ENCODE measurements at places on chromosomes 1 and 21.
A peak's percentile ranks its signal among the peaks of the same experiment; 100 is the strongest.

GRCh38 chr1:185369786-185370185 is 52.7 kb upstream of the IVNS1ABP start:
- no peaks in the 10 kb centered on the region for H3K4me1 ChIP-seq
- no peaks in the 10 kb centered on the region for H3K36me3 ChIP-seq
- H3K4me3 ChIP-seq, result no peak overlapping the region
- no peak for DNase-seq
- H3K27ac ChIP-seq, result no peak overlapping the region

DNA sequence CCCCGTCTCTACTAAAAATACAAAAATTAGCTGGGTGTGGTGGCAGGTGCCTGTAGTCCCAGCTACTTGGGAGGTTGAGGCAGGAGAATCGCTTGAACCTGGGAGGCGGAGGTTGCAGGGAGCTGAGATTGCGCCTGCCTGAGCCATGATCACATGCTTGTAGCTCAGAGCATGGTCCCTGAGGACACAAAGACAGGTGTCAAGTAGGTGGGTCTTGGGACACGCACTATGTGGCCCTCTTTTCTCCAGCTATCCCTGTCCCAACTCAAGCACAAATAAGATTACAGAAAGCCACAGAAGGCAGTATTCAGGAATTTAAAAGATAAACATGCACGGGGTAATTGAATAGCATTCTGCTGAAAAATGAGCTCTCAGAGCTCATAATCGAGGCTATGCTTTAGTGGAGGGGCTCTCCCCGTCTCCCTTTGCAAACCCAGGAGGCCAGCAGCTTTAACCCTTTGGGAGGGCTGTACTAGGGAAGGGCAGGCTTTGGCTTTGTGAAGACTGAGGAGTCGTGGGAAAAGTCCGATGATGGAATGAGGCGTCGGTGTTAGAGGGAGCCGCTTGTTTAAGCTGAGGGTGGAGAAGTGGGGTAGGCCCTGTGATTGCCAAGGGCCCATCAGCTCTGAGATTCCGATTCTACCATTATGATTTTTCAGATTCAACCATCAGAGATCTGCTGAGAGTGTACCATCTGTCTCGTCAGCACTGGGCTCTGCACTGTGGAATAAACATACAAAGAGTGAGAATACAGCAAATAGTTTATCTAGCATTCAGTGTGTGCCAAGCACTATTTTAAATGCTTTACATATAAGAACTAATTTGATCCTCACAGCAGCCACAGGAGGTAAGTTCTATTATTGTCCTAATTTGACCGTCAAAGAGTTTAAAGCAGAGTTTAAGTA is 59.7 kb upstream of the CD34 start:
- no peaks in the 10 kb centered on the region for H3K36me3 ChIP-seq
- no peaks in the 10 kb centered on the region for H3K27me3 ChIP-seq
- no peak overlapping the region for H3K4me3 ChIP-seq
- H3K4me1 ChIP-seq, result no peaks in the 10 kb centered on the region

GRCh38 chr1:1176931-1177330 is 3.3 kb downstream of the TTLL10 start:
- H3K36me3 ChIP-seq, result no peaks in the 10 kb centered on the region
- H3K4me1 ChIP-seq, result peaks cover 7% of the 10 kb centered on the region
- H3K27me3 ChIP-seq, result no peaks in the 10 kb centered on the region
- H3K4me3 ChIP-seq, result no peak overlapping the region

DNA sequence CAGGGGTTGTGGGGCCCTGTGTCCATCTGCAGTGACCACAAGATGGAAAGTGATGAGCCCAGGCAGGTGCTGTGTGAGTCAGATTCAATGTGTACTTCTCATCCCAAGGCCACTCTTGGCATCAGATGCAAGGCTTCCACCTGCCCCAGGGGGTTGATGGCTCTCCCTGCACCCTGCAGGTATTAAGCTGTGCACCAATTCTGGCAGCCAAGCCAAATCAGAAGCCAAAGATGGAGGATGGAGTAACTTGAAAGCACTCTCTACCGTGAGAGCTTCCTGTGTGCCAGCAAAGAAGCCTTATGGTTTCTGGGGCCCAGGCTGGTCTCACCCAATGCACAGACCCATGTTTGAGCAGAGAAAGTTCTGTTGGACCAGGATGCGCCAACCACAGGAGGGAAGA is 44.3 kb upstream of the TENT5C start:
- no peaks in the 10 kb centered on the region for H3K27me3 ChIP-seq
- no peak for DNase-seq
- H3K27ac ChIP-seq, result no peak overlapping the region

- H3K4me3 ChIP-seq, result no peak overlapping the region
- H3K27me3 ChIP-seq, result no peaks in the 10 kb centered on the region
- H3K36me3 ChIP-seq, result no peaks in the 10 kb centered on the region
- no peak for DNase-seq
- H3K27ac ChIP-seq, result no peak overlapping the region
Observed at GRCh38 chr1:107515702-107516101, 374.9 kb downstream of the NTNG1 start.

- no peak for DNase-seq
- H3K27me3 ChIP-seq, result no peaks in the 10 kb centered on the region
- H3K4me1 ChIP-seq, result peaks cover 4% of the 10 kb centered on the region
- peak overlapping the region; percentile 85 for H3K27ac ChIP-seq
- no peaks in the 10 kb centered on the region for H3K36me3 ChIP-seq
Observed at GRCh38 chr1:113073479-113073950, 517 bp downstream of the LRIG2 start.

- peak; percentile 66 for DNase-seq
- peaks cover 22% of the 10 kb centered on the region for H3K4me1 ChIP-seq
- H3K36me3 ChIP-seq, result no peaks in the 10 kb centered on the region
- H3K27me3 ChIP-seq, result no peaks in the 10 kb centered on the region
Observed at GRCh38 chr1:208604295-208604694, 360.1 kb upstream of the PLXNA2 start.

GRCh38 chr1:85975912-85976371 is 180.6 kb downstream of the COL24A1 start:
- DNase-seq, result no peak
- no peaks in the 10 kb centered on the region for H3K4me1 ChIP-seq
- H3K27me3 ChIP-seq, result no peaks in the 10 kb centered on the region
- no peak overlapping the region for H3K27ac ChIP-seq
- H3K4me3 ChIP-seq, result no peak overlapping the region
- no peaks in the 10 kb centered on the region for H3K36me3 ChIP-seq

DNA sequence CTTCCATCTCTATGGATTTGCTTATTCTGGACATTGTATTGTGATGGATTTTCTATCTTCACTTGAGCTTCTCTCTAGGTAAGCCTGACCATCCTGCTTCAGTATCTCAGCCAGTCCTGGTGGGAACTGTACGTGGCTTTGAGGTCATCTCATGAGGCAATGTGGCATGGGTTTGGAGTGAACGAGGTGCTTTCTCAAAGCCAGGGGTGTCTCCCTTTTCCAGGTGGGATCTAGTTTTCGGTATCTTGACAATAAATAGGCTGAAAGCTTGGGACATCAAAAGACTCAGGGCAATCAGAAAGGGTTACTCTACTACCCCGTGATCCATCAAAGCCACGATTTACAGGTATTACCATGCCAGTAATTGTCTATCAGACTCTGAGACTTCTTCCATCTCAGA is 40.8 kb downstream of the AZIN2 start:
- no peak overlapping the region for H3K27ac ChIP-seq
- H3K4me1 ChIP-seq, result peaks cover 17% of the 10 kb centered on the region
- no peak for DNase-seq
- H3K36me3 ChIP-seq, result no peaks in the 10 kb centered on the region
- no peaks in the 10 kb centered on the region for H3K27me3 ChIP-seq
- H3K4me3 ChIP-seq, result no peak overlapping the region

GRCh38 chr1:168391851-168392681 is 111.4 kb downstream of the TBX19 start:
- no peak for DNase-seq
- no peaks in the 10 kb centered on the region for H3K36me3 ChIP-seq

- H3K27me3 ChIP-seq, result no peaks in the 10 kb centered on the region
- no peak overlapping the region for H3K4me3 ChIP-seq
- no peak for DNase-seq
- no peak overlapping the region for H3K27ac ChIP-seq
- H3K36me3 ChIP-seq, result peaks cover 12% of the 10 kb centered on the region
- 0 out of 2 replicates have a peak, but pooled peaks cover 5% of the 10 kb centered on the region for H3K4me1 ChIP-seq
Observed at GRCh38 chr1:10280439-10281350, 70.3 kb downstream of the KIF1B start.

DNA sequence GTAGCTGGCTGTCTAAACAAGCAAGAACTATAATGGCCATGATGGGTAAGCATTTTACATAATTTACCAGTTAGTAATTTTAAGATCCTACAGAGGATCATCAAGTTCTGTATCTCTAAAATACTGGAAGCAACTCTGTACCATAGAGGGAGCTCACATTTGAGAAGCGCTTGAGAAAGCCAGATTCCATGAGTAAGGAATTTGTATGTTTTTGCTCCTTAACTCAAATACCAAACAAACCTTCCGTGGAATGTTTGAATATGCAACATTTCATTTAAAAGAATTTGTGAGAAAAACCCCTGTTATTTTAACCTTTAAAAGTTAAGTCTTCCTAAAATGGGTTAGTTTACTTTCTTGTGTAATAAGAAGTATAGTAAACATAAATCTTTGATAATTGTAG is 2.0 kb downstream of the TSHB start:
- H3K4me3 ChIP-seq, result no peak overlapping the region
- H3K27ac ChIP-seq, result no peak overlapping the region
- DNase-seq, result no peak
- H3K27me3 ChIP-seq, result no peaks in the 10 kb centered on the region
- no peaks in the 10 kb centered on the region for H3K36me3 ChIP-seq

- peak overlapping the region; percentile 79 for H3K27ac ChIP-seq
- no peaks in the 10 kb centered on the region for H3K27me3 ChIP-seq
- H3K36me3 ChIP-seq, result no peaks in the 10 kb centered on the region
- H3K4me1 ChIP-seq, result peaks cover 77% of the 10 kb centered on the region
- DNase-seq, result peak; percentile 83
Observed at GRCh38 chr1:154859786-154860155, 10.3 kb downstream of the KCNN3 start.

DNA sequence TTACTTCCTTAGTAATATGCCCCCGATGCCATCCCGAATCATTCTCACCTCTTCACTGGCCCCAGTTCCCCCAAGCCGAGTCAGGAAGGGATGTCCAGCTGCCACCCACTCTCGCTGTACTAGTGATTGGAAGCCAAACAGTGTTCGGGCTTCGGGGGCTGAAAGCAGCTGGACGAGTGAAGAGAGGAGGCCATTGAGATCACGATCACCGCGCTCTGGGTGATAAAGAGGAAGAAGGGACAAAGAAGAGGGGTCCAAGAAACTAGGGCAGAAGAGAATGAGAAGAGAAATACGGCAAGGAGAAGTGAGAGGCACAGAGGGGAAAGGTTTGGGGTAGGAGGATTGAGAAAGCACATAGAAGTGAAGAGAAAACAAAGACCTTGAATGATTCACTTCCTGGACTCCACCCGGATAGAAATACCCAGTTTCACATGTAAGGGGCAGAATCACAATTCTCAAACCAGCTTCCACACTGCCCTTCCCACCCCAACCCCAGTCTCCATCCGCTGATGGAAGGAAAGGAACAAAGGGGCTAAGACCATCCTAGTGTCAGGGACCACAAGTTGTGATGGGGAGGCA is 3.7 kb upstream of the SF3B4 start:
- no peak overlapping the region for H3K27ac ChIP-seq
- DNase-seq, result no peak
- H3K36me3 ChIP-seq, result no peaks in the 10 kb centered on the region
- no peak overlapping the region for H3K4me3 ChIP-seq

- H3K27ac ChIP-seq, result no peak overlapping the region
- H3K4me3 ChIP-seq, result no peak overlapping the region
- H3K36me3 ChIP-seq, result no peaks in the 10 kb centered on the region
- no peaks in the 10 kb centered on the region for H3K4me1 ChIP-seq
Observed at GRCh38 chr1:119010201-119010600, 22.1 kb upstream of the TBX15 start.

GRCh38 chr1:17635811-17636210 is 96.3 kb downstream of the ARHGEF10L start:
- H3K4me1 ChIP-seq, result peaks cover 3% of the 10 kb centered on the region
- H3K27me3 ChIP-seq, result no peaks in the 10 kb centered on the region
- no peak for DNase-seq
- H3K27ac ChIP-seq, result no peak overlapping the region

DNA sequence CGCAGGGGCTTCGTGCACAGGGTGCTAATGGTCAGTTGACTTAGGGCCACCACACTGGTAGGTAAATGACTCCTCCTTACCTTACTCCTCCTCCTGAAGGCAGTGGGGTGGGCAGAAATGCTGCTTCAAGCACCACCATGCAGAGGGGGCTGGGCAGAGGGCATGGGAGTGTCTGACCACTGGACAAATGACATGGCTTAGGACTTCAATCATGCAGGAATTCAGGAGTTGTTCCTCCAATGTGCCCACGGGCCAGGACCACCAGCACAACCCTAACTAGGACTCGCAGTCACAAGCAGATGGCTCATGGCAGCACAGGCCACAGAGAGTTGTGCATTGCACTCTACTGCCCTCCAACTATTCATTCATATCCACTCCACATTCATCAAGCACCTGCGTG is 65.7 kb downstream of the KCND3 start:
- H3K36me3 ChIP-seq, result no peaks in the 10 kb centered on the region
- no peak overlapping the region for H3K27ac ChIP-seq
- H3K4me1 ChIP-seq, result no peaks in the 10 kb centered on the region

GRCh38 chr1:16181887-16182719 is 26.2 kb upstream of the EPHA2 start:
- H3K27me3 ChIP-seq, result no peaks in the 10 kb centered on the region
- H3K27ac ChIP-seq, result no peak overlapping the region
- no peak overlapping the region for H3K4me3 ChIP-seq
- H3K36me3 ChIP-seq, result no peaks in the 10 kb centered on the region

DNA sequence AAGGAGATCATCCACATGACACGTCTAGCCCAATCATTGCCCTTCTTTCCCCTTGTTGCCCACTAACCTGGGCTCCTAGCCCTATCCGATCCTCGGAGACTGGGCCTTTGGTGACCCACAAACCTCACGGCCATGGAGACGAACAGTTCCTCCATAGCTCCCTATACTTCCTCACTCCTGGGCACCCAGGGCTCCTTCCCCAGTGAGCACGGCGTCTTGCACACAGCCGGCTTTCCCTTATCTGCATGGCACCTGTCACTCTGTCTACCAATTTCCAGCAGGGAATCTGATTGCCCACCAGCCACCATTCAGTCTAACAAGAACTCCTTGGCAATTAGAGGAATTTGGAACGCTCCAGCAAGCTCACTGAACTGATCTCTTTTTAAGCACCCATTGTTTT is 3.1 kb downstream of the GNG4 start:
- H3K36me3 ChIP-seq, result no peaks in the 10 kb centered on the region
- no peak for DNase-seq
- no peak overlapping the region for H3K4me3 ChIP-seq
- peaks cover 19% of the 10 kb centered on the region for H3K27me3 ChIP-seq
- H3K4me1 ChIP-seq, result peaks cover 12% of the 10 kb centered on the region

- peaks cover 3% of the 10 kb centered on the region for H3K27me3 ChIP-seq
- peak within 1 kb of the TSS; percentile 78 for H3K4me3 ChIP-seq
- peak within 1 kb of the TSS; percentile 52 for H3K27ac ChIP-seq
- H3K4me1 ChIP-seq, result no peaks in the 10 kb centered on the region
- DNase-seq, result no peak
- no peaks in the 10 kb centered on the region for H3K36me3 ChIP-seq
Observed at GRCh38 chr1:85200463-85201339, at the start of gene SYDE2. Gene SYDE2 (minus strand): TSS chr1:85201016. CDS start chr1:85200996, 20 bp downstream.

- no peak for DNase-seq
- H3K27me3 ChIP-seq, result no peaks in the 10 kb centered on the region
- H3K36me3 ChIP-seq, result no peaks in the 10 kb centered on the region
Observed at GRCh38 chr1:60848583-60849188, 233.7 kb upstream of the NFIA start.

- no peak for DNase-seq
- H3K27me3 ChIP-seq, result no peaks in the 10 kb centered on the region
- H3K4me1 ChIP-seq, result no peaks in the 10 kb centered on the region
- no peaks in the 10 kb centered on the region for H3K36me3 ChIP-seq
Observed at GRCh38 chr1:191912517-191912916, 245.7 kb upstream of the RGS18 start.

GRCh38 chr1:177368255-177368654 is 197.5 kb downstream of the BRINP2 start:
- no peaks in the 10 kb centered on the region for H3K36me3 ChIP-seq
- 0 out of 2 replicates have a peak, but pooled peaks cover 3% of the 10 kb centered on the region for H3K27me3 ChIP-seq
